ENCODE measurements at places on chromosomes 7 and 10. TPM values are rescaled to one million over a fixed set of nuclear protein-coding genes. Genes with fewer than 3 reads are reported as not detected.

DNA sequence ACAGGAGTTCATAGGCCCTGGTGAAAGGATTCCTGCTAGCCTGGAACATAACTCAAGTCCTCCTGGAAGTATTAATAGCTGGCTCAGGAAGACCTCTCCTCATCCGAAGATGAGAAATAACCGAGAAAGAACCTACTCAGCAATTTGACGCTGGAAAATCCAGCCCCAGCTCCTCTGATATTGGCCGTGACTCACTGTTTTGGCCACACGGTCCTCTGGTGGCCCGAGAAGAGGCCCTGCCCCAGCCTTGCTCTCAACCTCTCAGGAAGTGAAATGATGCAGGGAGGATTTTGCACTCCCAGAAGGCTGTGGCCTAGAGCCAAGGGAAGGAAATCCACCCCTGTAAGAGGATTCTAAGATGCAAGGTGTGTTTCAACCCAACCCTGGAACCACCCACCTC lies 121.6 kb downstream of the MTPAP start:
- H3K27ac ChIP-seq = no peak overlapping the region
- no peaks in the 10 kb centered on the region for H3K36me3 ChIP-seq
- no peak for DNase-seq
- no peaks in the 10 kb centered on the region for H3K4me1 ChIP-seq
- H3K4me3 ChIP-seq = no peak overlapping the region

GRCh38 chr7:40507166-40507565 lies 372.4 kb downstream of the SUGCT start:
- DNase-seq = no peak
- no peaks in the 10 kb centered on the region for H3K27me3 ChIP-seq
- no peak overlapping the region for H3K4me3 ChIP-seq

- H3K27me3 ChIP-seq = no peaks in the 10 kb centered on the region
- H3K27ac ChIP-seq = no peak within 1 kb of the TSS
- no peaks in the 10 kb centered on the region for H3K4me1 ChIP-seq
- peak within 1 kb of the TSS; percentile 51 for H3K4me3 ChIP-seq
- DNase-seq = no peak
Observed at GRCh38 chr7:95772298-95772770, at the start of gene DYNC1I1. TSS of gene DYNC1I1 (plus strand) at chr7:95772554. CDS start at chr7:95804730, 32,176 bp downstream.

- DNase-seq = no peak
- H3K4me3 ChIP-seq = no peak overlapping the region
- no peaks in the 10 kb centered on the region for H3K27me3 ChIP-seq
- H3K36me3 ChIP-seq = no peaks in the 10 kb centered on the region
Observed at GRCh38 chr7:95245828-95246500, 78.4 kb downstream of the PON1 start.

GRCh38 chr10:114482480-114483304 lies 78.4 kb upstream of the AFAP1L2 start:
- DNase-seq = no peak
- H3K36me3 ChIP-seq = 0 out of 2 replicates have a peak, but pooled peaks cover 3% of the 10 kb centered on the region
- H3K4me1 ChIP-seq = peaks cover 14% of the 10 kb centered on the region
- H3K27me3 ChIP-seq = no peaks in the 10 kb centered on the region
- no peak overlapping the region for H3K4me3 ChIP-seq
- H3K27ac ChIP-seq = no peak overlapping the region

FAM221A gene
- 2.2 TPM for total RNA-seq

VGF gene
- 43.2 TPM for total RNA-seq

- H3K4me3 ChIP-seq = no peak overlapping the region
- no peaks in the 10 kb centered on the region for H3K27me3 ChIP-seq
- no peak overlapping the region for H3K27ac ChIP-seq
- peaks cover 3% of the 10 kb centered on the region for H3K4me1 ChIP-seq
Observed at GRCh38 chr10:11866199-11866925, 43.2 kb downstream of the PROSER2 start.

GRCh38 chr10:93390306-93391090 lies 91.6 kb downstream of the MYOF start:
- no peak overlapping the region for H3K27ac ChIP-seq
- no peak overlapping the region for H3K4me3 ChIP-seq
- no peak for DNase-seq
- peaks cover 43% of the 10 kb centered on the region for H3K36me3 ChIP-seq

DNA sequence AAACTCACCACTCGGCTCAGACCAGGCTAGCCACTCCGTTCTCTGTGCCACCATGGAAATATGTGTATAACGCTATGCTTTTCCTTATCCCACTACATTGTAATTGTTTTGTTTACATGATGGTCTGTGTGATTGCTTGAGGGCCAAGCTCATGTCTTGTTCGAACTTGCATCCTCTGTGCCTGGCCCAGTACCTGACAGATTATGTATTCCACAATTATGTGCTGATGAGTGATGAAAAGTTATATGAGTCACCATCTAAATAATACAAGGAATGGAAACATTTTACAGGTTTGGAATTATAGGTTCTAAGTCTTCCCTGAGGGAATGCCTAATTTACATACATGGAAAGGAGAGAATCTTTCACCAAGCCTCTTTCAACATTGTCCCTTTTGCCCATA lies 137.4 kb downstream of the C7orf25 start:
- no peak for DNase-seq
- no peaks in the 10 kb centered on the region for H3K36me3 ChIP-seq
- H3K4me3 ChIP-seq = no peak overlapping the region
- no peaks in the 10 kb centered on the region for H3K4me1 ChIP-seq

- H3K4me1 ChIP-seq = no peaks in the 10 kb centered on the region
- no peaks in the 10 kb centered on the region for H3K36me3 ChIP-seq
- H3K27ac ChIP-seq = no peak overlapping the region
- no peak for DNase-seq
- H3K4me3 ChIP-seq = no peak overlapping the region
Observed at GRCh38 chr7:4158441-4159153, 523.5 kb upstream of the FOXK1 start.

DNA sequence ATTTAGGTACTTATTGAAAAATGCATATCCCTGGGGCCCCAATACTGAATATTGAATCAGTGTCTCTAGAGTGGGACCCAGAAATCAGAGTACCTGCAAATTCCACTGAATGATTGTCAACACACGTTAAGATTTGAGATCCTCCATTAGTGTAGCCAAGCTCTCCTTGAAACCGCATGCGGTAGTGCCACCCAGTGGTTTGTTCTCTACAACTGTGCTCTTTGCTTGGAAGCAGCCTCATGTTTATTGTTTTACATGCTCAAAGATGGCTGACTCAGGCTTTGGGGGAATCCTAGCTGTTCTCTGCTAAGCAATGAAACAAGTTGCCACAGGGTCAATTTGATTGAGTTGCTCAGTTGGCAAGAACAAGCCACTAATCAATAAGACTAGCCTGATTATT lies 340.2 kb upstream of the CELF2 start:
- H3K4me3 ChIP-seq = no peak overlapping the region
- H3K27me3 ChIP-seq = no peaks in the 10 kb centered on the region
- H3K27ac ChIP-seq = no peak overlapping the region
- H3K36me3 ChIP-seq = no peaks in the 10 kb centered on the region
- no peak for DNase-seq
- no peaks in the 10 kb centered on the region for H3K4me1 ChIP-seq

- H3K27me3 ChIP-seq = no peaks in the 10 kb centered on the region
- H3K4me1 ChIP-seq = no peaks in the 10 kb centered on the region
- no peak for DNase-seq
- no peaks in the 10 kb centered on the region for H3K36me3 ChIP-seq
- no peak overlapping the region for H3K27ac ChIP-seq
Observed at GRCh38 chr10:20598590-20598989, 298.5 kb downstream of the NEBL start.

Data from HCT116 (cell line).